ENCODE measurements at places on chromosomes 1 and 21.

GRCh38 chr1:220873868-220874655 is 5.2 kb upstream of the HLX start:
- DNase-seq, result no peak

DNA sequence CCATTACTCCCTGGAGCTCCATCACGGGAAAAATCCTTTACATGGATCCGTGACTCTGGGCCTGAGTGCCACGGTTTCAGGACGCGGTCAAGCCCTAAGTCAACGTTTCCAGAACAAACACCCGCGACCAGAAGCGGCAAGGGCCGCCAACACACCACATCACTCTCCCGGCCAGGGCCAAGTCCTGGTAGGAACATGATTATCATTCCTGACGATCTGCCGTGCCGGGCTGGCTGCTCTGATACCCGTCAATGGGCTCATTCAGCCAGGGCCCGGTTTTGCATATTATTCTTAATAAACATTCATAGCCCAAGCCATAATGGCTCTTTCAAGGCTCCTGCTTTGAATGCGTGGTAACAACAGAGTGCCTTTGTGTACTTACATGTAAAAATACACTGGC is 44.6 kb upstream of the SIM2 start:
- no peak for DNase-seq

- DNase-seq, result no peak
These were observed 189.0 kb downstream of the CENPF start for GRCh38 chr1:214791961-214792360.

DNA sequence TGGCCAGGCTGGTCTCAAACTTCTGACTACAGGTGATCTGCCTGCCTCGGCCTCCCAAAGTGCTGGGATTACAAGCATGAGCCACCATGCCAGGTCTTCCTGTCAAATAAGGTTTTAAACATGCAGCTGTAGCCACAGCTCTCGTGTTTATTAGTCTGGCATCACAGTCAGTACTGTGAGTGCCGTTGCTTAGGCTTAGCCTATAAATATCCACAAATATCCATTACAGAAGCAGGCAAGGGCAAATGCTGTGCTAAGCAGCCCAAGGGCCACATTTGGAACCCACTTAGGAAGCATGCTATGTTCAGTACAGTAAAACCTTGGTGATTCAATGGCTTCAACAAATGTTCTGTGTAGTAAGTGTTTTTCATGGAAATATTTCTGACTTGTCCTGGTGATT is 75.9 kb downstream of the KIF1B start:
- DNase-seq, result no peak

DNA sequence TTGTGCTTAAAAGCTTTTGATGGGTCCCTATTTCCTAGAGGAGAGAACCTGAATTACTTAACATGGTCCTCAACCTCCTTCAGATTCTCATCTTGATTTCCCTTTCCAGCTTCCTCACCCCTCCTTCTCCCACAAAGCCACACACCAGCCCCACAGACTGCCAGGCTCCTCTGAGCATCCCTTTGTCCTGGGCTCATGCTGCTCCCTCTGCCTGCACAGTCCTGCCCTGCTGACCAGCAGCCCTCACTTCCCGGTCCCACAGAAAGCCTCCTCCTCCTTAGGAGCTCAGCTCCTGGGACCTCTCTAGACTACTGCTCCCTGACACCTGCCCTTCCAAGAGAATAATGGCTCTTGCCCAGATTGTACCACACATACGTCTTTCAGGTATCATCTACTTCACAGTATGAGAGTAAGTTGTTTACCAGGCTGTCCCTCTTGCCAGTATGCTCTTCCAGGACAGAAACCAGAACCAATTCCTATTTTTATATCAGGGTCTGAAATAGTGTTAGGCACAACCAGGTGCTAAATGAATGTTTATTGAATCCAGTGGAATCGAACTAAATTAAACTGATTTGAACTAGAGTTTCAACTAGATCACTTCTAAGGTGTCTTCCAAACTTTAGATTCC is 373.4 kb downstream of the LMX1A start:
- no peak for DNase-seq

GRCh38 chr1:181259026-181259745 is 170.7 kb downstream of the IER5 start:
- no peak for DNase-seq

DNA sequence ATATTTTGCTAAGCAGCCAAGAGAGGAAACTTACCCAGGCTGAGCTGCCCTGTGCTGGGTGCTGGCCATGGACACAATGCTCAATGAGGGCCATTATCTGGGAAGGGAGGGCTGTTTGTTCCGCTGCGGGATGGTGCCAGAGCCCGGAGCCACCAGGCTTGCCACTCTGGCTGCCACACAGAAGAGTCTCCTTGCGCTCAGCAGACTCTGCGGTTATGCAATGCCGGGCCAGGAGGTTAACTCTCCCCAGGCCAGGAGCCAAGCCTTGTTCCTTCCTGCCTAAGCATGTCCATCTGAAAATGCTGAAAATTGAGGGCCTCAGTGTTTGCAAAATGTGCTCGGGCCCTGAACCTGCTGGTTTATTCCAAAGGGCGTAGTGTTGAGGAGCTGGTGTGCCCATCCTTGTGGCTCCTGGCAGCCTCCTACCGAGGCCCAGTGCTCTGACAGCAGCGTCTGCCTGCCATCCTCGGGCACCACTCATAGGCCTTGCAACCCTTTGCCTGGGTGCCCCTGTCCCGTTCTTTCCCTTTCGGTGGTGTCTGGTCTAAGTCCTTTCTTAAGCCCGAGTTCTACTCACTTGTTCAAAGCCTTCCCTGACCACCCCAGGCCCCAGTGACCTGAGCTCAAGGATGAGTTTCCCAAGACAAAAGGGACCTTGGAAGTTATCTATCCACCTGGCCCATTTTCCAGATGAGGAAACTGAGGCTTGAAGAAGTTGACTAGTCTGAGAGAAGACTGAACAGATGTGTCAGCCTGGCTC is 133.8 kb upstream of the EDN2 start:
- DNase-seq, result no peak

GRCh38 chr1:178155481-178156255 is 61.8 kb downstream of the RASAL2 start:
- no peak for DNase-seq

GRCh38 chr1:76871355-76871974 is 4.2 kb downstream of the ST6GALNAC5 start:
- DNase-seq, result no peak

DNA sequence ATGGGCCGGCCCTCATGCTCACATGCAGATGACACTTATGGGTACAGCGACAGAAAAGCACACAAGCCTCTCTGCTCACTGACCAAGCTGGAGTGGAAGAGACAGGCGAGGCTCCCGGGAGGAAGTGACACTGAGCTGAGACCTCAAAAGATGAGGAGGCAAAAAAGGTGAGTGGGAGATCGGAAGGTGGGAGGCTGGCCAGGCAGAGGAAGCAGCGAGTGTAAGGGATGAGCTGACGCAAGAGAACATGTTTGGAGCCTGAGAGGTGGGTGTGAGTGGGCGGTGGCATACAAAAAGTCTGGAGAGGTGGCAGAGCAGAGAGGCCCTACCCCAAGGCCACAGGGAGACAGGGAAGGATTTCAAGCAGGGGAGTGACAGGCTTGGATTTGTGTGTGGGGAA is 18.2 kb upstream of the CDCP2 start:
- DNase-seq, result no peak

DNA sequence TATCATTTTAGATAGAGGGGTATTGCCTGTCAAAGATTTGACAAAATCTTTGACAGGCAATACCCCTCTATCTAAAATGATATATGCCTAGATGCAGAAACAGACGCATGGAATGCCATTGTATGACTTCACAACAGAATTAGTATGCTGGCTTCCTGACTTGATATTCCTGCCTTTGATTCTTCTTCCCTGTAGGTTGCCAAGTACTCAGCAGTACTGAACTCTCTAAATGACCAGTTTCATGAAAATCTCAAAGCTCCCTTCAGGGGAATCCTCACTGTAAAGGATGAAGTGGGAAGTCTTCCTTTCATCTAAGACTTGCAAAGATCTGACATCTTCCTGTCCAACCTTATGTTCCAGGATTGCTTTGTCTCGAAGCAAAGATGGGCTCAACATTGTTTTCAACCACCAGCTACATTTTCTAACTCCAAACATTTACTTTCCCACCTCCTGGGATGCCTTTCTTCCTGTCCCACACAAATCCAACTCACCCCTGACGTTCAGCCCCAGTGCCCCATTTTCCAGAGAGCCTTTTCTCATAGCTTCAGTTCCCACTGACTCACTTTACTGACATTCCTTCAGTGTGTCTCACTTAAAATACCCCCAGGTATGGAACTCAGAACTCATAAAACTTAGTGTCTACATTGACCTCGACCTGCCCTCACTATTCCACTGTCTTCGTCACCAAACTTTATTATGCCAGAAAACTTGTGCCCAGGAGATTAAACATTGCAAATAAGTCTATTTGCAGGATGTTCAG is 67.3 kb upstream of the KCNJ6 start:
- DNase-seq, result no peak

DNA sequence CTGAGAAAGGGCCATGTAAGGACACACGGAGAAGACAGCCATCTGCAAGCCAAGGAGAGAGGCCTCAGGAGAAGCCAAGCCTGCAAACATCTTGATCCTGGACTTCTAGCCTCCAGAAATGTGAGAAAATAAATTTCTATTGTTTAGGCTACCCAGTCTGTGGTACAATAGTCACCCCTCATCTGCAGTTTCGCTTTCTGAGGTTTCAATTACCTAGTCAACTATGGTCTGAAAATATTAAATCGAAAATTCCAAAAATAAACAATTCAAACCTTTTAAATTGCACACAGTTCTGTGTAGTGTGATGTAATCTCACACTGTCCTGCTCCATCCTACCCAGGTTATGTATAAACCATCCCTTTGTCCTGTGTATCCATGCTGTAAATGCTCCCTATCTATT is 52.6 kb downstream of the ZNF644 start:
- no peak for DNase-seq

DNA sequence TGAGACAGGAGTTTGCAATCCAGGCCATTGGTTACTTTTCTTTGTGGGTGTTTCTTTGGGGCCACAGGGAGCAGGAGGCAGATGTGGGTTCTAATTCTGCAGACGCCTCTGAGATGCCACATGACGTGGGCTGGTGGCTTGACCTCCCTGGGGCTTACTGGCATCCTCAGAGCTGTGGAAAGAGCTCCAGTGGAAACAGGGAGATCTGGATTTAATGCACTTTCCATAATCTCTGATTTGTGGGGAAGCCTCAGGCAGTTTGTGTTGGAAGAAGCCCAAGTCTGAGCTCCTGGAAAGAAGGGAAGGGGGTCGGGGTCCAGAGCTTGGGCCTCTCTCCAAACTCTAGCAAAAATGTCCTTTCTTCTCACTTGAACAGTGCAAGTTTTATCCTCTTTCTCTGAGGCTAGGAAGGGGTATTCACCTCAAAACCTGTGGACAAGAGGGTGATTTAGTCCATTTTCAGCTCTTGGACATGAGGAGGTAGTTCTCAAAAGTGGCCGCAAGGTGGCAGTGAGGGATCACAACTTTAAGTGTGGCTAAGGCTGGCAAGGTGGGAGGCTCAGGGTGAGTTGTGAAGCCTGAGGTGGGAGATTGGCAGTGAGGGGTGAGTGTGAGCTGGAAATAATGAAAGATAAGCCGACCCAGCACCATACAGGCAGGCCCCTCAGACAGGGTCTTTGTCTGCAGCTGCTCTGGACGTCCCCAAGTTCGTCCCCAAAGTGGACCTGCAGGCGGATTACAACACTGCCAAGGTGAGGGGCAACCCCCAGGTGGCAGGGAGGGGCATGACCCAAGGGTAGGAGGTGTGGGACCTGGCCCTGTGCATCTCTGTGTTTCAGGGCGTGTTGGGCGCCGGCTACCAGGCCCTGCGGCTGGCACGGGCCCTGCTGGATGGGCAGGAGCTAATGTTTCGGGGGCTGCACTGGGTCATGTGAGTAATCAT is 9.2 kb downstream of the IKBKE start:
- DNase-seq, result peak; percentile 54

GRCh38 chr1:191620883-191621282 is 537.4 kb upstream of the RGS18 start:
- DNase-seq, result no peak

DNA sequence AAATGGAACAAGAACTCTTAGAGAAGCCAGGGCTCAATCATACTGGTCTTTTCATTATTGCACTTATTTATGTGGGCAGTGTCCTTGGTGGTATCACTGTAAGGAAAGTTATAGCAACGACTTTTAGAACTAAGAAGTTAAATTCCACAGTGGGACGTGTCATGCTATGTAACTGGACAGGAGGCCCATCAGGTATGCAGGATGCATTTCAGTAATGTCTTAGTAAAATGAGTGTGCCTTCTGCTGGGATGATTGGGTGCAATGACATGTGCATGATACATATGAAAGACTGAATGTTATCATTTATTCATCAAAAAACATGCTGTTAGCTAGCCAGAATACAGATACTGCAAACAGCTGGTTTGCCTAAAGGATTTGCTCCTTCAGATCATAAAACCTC is 6.9 kb upstream of the ATP1B1 start:
- DNase-seq, result no peak

DNA sequence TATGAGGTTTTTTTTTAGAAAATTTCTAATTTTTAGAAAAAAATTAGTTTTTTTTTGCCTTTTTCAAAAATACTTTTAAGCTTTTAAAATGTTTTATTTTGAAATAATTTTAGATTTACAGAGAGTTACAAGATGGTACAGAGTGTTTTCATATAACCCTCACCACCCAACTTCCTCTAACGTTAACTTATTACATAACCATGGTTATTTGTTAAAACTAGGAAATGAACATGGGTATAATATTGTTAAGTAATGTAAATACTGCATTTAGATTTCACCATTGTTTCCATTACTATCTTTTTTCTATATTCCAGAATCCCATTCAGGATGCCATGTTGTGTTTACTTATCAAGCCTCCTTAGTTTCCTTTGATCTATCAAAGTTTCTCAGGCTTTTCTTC is 45.2 kb upstream of the ST6GALNAC3 start:
- DNase-seq, result no peak

- no peak for DNase-seq
These were observed 144.5 kb downstream of the AKT3 start for GRCh38 chr1:243705585-243705984.

DNA sequence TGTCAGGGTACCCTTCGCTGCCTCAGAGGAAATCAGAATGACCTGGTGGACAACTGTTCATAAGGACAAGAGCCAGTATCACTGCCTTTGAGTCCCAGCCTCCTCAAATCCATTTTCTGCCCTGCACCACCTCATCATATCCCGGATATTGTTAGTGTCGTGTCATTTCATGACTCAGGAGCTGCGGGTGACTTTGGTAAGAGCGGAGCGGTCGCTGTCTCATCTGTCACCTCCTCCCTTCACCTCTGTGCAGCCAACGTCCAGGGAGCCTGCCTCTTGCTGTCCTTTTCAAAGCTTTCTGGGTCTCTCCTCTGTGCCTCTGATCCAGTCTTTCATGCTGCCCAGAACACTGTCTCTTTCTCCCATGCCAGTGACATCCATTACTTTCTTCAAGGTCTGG is 7.0 kb upstream of the C1orf198 start:
- no peak for DNase-seq

- no peak for DNase-seq
These were observed 22.1 kb downstream of the HSPG2 start for GRCh38 chr1:21914880-21915640.

DNA sequence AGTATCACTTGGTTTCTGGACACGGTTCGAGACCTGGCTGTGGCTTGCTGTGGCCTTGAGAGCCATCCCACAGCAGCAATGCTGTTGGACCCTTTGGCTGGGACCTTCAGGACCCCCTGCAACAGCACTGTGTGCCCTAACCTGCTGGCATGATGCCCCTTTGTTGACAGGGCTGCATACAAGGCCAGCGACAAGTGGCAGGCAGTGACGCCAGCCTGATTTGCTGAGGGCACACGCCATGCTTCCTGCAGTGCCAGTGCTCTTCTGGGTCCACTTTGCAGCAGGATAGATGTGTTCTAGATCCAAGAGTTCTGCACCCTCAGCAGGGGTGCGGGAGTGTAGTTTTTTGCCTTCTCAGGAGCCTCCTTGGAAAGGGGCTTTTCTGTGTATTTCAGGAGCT is 32.8 kb downstream of the COQ8A start:
- DNase-seq, result no peak

- DNase-seq, result no peak
These were observed 121.7 kb upstream of the COL11A1 start for GRCh38 chr1:103230061-103230460.
